Activated CD4-positive, alpha-beta T cell treated with anti-CD3 and anti-CD28 coated beads for 1 hour (primary cell): ENCODE measurements at places on chromosomes 12 and 14.

- no peak for DNase-seq
Measured at GRCh38 chr12:109503611-109504010, 26.2 kb downstream of the UBE3B start.

DNA sequence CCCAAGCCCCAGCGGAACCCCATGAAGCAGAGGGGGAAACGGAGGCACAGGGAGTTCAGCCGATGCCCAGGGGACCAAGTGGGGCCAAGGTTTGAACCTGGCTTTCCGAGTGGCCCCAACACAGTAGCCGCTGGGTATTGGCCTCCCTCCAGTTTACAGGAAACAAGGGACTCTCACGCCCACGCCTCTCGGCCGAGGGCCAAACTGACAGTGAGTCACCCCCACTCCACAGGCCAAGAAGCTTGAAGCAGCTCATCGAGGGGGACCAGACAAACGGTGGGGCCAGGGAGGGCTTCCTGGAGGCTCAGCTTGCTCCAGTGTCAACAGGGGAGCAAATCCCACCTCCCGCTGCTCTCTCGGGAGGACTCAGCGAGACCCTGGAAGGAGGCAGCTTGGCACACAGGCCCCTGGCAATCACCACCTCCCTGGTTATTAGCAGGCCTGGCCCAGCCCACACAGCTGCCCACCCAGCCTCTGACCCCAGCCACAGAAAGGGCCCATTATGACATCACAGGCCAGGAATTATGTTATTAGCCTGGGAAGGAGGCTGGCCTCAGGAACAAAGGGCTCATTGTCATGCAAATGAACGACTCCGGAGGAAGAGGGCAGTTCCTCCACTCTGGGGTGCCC, 54.6 kb downstream of the NCOR2 start:
- no peak for DNase-seq

DNA sequence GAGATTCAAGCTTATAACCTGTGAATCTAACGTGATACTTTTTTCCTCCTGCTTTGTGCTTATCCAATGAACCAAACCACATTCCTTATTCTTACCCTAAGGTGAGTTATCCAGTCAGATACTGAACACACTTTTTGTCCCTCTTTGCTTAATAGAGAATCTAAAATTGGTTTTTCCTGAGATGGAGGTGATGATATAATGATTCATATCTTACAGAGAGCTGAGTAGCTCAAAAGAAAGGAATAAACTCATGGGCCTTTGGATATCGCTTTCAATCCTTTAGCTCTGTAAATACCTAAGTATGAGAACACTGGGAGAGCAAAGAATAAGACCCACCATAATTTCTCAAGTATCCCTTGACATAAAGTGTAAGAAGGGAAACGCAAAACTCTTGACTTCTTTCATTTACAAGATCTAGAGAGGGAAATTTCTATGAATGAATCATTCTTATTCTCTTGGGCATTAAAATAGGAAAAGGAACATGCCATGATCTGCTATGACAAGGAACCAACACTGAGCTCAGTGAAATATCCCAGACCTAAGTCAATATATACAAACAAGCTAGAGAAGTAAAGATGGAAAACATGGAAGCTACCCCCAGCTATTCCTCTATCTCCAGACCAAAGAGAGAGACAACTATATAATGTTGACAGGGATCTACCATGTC, 81.8 kb upstream of the STAC3 start:
- no peak for DNase-seq

GRCh38 chr12:46370792-46371717, 1.5 kb downstream of the SLC38A2 start:
- DNase-seq, result peak; percentile 92

DNA sequence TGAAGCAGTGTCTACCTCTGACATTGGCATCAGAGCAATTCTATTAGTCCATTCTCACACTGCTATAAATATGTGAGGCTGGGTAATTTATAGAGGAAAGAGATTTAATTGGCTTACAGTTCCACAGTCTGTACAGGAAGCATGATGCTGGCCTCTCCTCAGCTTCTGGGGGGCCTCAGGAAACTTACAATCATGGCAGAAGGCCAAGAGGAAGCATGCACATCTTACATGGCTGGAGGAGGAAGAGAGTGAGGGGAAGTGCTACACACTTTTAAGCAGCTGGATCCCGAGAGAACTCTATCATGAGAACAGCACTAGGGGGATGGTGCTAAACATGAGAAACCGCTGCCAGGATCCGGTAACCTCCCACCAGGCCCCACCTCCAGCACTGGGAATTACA, 25.7 kb upstream of the SEL1L start:
- DNase-seq, result no peak

- no peak for DNase-seq
Measured at GRCh38 chr12:116395396-116395795, 117.9 kb upstream of the MED13L start.

GRCh38 chr12:130162267-130162666, at the start of gene FZD10:
TSS of gene FZD10 (plus strand) at chr12:130162464. CDS start at chr12:130162943, 479 bp downstream.
- DNase-seq, result no peak

DNA sequence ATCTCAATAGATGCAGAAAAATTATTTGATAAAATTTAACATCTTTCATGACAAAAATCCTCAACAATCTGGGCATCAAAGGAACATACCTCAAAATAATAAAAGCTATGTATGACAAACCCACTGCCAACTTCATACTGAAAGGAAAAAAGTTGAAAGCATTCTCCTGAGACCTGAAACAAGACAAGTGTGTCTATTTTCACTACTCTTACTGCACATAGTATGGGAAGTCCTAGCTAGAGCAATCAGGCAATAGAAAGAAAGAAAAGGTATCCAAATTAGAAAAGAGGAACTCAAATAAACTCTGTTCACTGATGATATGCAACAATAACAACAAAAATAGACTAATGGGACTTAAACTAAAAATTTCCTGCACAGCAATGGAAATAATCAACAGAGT, 90.1 kb downstream of the SLCO1B1 start:
- no peak for DNase-seq

GRCh38 chr14:30063746-30064145, 136.1 kb upstream of the PRKD1 start:
- DNase-seq, result no peak

GRCh38 chr14:48937541-48938195, 648.5 kb downstream of the RPS29 start:
- no peak for DNase-seq

GRCh38 chr12:25682421-25682820, 129.3 kb upstream of the LMNTD1 start:
- no peak for DNase-seq

DNA sequence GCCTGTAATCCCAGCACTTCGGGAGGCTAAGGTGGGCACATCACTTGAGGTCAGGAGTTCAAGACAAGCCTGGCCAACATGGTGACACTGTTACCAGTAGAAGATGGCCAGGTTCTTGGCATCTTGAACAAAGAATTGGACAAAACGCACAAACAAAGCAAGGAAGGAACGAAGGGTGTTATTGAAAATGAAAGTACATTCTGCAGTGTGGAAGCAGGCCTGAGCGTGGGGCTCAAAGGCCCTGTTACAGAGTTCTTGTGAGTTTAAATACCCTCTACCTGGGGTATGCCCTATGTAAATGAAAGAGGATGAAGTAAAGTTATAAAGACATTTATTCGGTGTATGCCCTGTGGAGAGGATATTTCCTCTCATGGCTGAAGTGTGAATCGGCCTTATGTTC, 20.8 kb upstream of the CDK17 start:
- no peak for DNase-seq

- no peak for DNase-seq
Measured at GRCh38 chr12:11812586-11813437, 163.3 kb downstream of the ETV6 start.

- DNase-seq, result no peak
Measured at GRCh38 chr14:35435177-35435576, 30.6 kb upstream of the NFKBIA start.

DNA sequence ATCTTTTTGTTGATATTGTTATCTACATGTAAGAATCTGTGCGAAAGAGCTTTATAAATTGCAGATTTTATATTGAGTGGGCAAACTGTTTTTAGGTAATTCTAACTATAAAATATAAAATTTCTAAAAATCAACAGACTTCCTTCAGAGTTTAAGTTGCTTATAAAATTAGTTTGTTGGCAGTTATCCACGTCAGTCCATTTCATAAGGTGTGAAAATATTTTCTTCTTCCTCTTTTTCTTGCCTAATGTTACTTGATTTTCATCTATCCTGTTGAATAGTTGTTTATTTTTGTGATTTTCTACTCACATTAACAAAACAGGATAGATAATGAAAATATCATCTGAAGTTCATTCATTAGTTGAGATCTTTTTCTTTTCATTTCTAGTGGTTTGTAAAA, 58.0 kb downstream of the RASSF8 start:
- no peak for DNase-seq

DNA sequence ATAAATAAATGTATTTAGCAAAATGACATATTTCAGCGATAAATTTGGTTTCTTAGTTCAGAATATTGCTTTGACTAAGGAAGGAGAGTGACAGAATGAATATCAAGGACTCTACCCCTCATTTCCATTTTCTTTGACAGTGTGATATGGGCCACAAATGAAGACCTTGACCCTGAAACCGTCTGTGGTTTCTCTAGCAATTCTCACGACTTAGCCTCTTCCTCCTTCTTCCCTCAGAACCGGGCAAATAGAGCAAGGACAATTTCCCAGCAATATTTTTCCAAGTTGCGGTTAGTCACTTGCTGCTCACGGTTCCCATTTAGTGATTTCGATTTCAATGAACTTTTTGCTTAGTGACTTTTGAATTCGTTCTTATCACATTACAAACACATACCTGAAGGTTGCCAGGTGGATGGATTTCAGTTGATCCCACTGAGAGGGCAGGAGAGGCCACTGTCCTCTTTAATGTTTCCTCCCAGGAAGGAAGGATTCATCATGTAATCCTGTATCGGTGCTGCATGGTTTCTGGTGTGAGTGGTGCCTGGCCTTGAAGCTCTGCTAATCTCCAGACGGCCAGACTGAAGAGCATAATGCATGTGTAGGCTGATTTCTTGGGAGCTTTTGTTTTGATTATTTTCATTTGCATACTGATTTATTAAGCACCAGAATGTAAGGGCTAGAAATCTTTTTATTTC, 77.6 kb downstream of the CHST11 start:
- DNase-seq, result no peak

GRCh38 chr12:76548222-76548837, 11.2 kb downstream of the OSBPL8 start:
- DNase-seq, result no peak

- DNase-seq, result no peak
Measured at GRCh38 chr12:19954163-19954562, 414.2 kb upstream of the PDE3A start.

DNA sequence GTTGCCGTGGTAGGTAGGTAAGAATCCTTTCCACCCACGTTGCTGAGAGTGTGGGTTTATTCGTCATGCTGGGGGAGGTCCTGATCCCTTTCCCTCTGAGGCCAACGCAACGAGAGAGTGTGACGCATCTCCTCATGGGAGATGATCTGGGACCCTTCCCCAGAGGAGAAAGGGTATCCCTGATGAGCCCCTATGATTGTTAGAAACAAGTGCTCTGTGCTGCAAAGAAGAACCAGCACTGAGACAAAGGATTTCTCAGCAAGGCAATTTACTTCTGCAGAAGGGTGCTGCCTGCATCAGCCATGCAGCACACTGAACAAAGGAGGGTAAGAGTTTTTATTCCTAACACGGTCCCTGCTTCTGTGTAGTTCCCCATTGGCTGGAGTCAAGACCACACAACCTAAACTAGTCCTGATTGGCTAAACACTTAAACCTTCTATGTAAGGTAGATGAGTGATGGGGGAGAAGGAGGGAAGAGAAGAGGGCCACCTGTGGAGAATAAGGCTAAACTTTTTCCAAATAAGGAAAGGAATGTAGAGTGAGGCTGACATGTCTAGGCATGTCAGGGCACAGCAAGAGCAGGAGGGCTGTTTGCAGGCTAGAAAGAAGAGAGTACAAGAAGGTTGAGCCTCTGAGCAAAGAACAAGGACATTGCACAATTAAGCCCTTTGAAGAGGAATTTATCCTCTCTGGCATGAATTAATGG, 21.3 kb downstream of the CLEC2A start:
- no peak for DNase-seq

DNA sequence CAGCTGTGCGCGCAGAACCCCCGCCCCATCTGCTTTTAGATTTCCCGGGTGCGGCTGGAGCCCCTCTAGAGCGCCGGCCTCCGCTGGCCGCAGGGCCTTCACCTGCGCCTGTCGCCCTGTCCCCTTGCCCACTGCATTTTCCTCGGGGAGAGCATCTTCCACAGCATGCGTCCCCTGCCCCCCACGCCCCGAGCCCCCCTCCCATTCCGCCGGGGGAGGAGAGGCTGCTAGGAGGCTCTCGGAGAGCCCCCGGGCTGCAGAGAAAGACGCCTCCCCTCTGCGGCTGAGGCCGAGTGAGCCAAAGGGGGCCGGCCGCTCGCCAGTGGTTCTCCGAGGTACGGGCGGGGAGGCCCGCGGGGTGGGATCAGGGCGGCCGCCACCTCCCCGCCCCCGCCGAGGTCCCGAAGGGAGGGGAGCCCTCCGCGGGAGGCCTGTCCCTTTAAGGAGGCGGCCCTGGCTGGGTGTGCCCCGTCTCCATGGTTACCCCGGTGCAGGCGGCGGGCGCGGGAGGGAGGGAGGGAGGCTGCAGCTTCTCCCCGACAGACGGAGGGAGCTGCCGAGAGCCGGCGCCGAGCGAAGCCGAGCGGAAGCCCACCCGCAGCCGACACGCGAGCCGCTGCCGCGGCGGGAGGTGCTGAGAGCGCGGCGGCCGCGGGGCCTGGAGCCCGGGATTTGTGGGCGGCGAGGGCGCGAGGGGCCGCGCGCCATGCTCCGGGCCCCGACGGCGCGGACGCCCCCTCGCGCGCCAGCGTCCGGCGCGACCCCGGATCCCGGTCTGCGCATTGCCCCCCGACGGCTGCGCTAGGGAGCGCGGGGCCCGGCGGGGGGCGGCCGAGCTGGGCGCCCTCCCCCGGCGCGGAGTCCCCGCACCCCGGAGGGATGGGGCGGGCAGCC, at the start of gene KCNH3:
TSS of gene KCNH3 (plus strand) at position 521 of the 894 bp plus-strand sequence. CDS start 387 bp downstream, outside the sequence.
- DNase-seq, result peak; percentile 81

GRCh38 chr12:66092559-66093269, 37.8 kb downstream of the LLPH start:
- no peak for DNase-seq

DNA sequence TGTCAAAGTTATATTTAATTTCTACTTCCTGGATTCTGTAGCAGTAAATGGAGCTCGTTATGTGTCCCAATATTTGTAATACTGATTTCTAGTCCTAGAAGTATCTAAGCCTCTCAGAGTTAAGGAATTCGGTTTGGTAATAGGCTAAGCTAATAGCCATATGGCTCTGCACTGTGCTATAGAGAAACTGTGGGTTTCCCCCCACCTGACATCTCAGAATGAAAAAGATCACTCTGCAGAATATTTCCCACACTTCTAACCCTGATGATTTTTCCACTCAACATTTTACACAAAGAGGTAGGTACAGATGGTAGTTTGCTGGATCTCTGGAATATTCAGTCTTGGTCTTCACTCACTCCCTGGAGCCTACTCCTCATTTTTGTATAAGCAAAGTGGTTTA, 71.2 kb downstream of the BORCS5 start:
- no peak for DNase-seq

- no peak for DNase-seq
Measured at GRCh38 chr12:63990828-63991547, 146.5 kb downstream of the SRGAP1 start.

- no peak for DNase-seq
Measured at GRCh38 chr12:102374190-102374589, 106.2 kb downstream of the IGF1 start.

- DNase-seq, result no peak
Measured at GRCh38 chr12:26845057-26845666, 12.2 kb upstream of the ITPR2 start.
